ENCODE measurements at places on chromosomes 1 and 21.

GRCh38 chr1:39127513-39127912 is 77.0 kb upstream of the MACF1 start:
- no peak for DNase-seq

DNA sequence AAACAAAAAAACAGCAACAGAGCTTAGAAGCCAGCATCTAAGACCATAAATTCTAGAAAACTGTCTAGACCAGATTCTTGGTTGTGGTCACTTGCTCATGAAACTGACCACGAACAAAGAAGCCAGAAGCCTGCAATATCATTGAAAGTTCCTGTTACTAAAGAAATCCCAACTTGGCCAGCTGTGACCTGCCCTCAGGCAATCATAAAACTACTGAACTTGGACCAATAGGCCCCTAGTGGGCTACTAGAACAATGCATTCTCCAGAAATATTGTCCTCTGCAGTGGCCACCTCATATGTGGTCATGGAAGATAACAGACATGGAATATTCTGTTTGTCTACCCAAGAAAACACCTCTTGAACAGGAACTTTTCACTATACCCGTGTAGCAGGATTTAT is 87.7 kb downstream of the SPATA17 start:
- no peak for DNase-seq

GRCh38 chr1:115229016-115229415 is 109.0 kb downstream of the NGF start:
- no peak for DNase-seq

GRCh38 chr1:19309123-19309813 is 2.7 kb downstream of the AKR7A2 start:
- DNase-seq: no peak

GRCh38 chr21:20883408-20883800 is 114.8 kb upstream of the NCAM2 start:
- DNase-seq: no peak

- DNase-seq: no peak
Measured at GRCh38 chr1:228830185-228830953, 95.1 kb downstream of the RHOU start.

DNA sequence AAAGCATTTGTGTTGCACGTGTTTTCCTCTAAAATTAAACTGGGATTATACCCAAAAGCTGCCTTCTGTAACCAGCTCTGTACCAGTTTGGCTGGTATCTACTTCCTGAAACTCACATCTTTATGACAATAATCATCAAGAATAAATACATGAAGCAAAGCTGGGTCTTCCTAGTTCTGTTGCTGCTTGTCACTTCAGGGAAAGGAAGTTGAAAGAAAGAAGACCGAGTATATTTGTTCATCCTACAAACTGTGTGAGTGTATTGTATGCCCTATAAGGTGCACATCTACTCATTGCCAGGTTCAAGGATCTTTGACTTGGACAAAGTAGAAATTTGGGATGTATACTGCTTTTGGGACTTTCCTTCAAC is 29.1 kb upstream of the IFNGR2 start:
- no peak for DNase-seq

GRCh38 chr21:46155514-46156377 is at the start of gene FTCD:
FTCD (minus strand) TSS chr21:46155579; CDS start chr21:46155523, 56 bp downstream.
- no peak for DNase-seq

- peak; percentile 83 for DNase-seq
Measured at GRCh38 chr1:234499119-234499942, 20.4 kb upstream of the TARBP1 start.

DNA sequence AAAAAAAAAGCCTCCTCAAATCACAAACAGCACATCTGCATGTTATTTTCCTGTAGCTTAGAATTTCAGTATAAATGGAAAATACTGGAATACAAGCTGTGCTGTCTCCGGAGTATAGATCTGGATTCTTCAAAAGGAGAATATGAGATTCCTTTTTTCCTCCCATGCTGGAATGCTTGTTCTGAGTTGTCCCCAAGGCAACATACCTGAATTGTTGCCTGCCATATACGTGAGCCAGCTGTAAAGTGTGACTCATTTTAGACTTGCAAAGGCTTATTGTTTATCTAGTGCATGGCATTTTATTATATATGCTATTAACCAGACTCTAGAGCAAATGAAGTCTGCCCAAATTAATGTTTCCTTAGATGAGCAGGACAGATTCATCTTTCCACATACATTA is 95.0 kb upstream of the C1orf105 start:
- no peak for DNase-seq

DNA sequence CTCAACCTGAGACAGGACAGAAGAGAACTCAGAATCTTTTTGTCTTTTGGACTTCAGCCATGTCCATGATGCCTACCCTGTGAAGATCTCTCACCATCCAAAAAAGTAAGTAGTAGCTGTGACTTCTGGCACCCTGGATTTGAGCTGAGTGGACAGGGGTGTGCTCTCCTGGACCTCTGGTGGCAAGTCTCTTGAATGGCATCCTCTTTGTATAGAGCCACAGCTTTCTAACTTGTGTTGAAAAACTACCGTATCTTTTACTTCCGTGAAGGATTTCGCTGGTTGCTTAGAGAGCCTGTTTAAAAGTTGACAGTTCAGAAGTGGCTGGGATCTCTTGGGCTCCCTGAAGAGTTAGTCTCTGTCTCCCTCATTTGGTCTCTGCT is 1.8 kb downstream of the MFN2 start:
- DNase-seq: no peak

DNA sequence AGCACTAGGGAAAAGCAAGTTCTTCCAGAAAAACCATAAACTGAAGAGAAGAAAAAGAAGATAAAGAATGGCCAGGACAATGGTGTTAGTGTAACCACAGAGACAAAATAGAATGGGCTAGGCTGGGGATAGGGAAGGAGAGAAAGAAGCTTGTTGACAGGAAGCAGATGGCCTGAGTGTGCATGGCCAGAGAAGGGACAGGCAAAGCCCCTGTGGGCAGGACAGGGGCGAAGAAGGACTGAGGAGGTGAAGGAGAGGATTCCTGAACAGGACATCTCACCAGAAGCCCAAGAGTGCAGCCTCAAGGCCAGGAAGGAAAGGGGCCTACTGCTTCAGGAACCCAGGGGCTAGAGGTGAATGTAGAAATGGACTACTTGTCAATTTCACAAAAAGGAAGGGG is 29.3 kb downstream of the IQGAP3 start:
- no peak for DNase-seq

DNA sequence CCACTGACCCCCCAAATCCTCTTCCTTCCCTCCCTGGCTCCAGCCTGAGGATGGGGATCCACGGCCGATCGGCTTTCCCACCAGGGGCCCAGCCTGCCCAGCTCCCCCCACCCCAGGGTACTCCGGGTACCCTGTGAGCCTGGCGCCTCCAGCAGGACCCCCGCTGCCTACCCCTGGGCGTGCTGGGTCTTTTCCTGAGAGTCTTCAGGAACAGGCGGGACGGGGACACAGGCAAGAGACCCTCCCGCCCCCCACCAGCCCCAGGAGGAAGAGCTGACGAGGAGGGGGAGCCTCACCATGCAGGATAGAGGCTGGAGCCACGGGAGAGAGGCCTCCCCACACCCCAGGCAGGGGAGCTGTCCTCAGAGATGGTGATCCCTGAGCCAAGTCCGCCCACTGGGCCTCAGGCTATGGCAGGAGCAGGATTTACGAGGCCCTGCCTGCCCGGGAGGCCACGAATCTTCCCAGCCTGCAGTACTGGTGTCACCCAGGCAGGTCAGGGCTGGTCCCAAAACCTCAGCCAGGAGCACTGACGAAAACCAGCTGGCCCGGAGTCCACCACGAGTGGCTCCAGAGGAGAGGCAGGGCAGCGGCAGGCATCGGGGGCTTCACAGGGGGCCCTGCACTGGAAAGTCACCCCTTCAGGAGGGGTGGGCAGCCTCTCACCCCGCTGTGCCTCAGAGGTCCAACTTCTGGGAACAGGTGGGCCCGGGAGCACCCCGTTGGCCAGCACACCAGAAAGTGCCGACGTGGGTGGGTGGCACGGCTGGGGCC is 58.0 kb downstream of the MEGF6 start:
- no peak for DNase-seq

GRCh38 chr1:114208106-114208505 is 54.4 kb upstream of the SYT6 start:
- DNase-seq: no peak

DNA sequence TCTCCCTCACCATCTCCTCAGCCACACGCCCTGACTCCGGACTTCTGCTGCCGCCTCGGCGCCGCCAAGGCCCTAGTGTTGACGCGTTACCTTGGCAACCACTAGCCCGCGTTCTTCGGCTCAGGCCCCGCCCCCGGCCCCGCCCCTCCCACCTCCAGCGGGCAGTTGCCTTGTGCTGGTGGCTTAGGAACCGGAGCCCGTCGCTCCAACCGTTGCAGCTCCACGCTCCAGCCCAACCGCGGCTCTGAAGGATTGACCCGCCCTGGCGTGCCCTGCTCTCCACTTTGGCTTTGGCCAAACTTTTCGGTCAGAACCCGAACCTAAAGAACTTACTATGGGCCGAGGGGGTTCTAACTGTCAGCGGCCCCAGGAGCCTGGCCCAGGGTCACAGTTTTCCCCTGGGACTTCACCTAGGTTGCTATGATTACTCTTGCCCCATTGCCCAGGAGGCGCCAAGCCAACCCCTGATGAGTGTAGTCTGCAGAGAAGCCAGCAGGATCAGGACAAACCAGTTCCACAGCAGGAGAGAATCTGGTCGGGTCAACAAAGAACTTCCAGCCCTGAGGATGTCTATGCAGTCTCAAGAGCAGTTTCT is at the start of gene CFAP45:
CFAP45 (minus strand) TSS at position 80 of the 595 bp plus-strand sequence; CDS start at position 13, 67 bp downstream.
- DNase-seq: no peak

- no peak for DNase-seq
Measured at GRCh38 chr1:172252958-172253357, 167.5 kb upstream of the C1orf105 start.

GRCh38 chr1:209229494-209230061 is 353.9 kb upstream of the CAMK1G start:
- DNase-seq: no peak

GRCh38 chr1:92543131-92544055 is 56.7 kb upstream of the GFI1 start:
- DNase-seq: no peak

GRCh38 chr1:235047331-235047871 is 81.2 kb downstream of the TOMM20 start:
- DNase-seq: no peak

- no peak for DNase-seq
Measured at GRCh38 chr1:211484755-211485479, 7.0 kb downstream of the RD3 start.

All from activated T-cell treated with anti-CD3 and anti-CD28 coated beads for 1 hour (primary cell).